ENCODE measurements at places on chromosomes 4 and X.

- no peak for DNase-seq
Measured at GRCh38 chrX:66680451-66680850, 41.6 kb upstream of the EDA2R start.

DNA sequence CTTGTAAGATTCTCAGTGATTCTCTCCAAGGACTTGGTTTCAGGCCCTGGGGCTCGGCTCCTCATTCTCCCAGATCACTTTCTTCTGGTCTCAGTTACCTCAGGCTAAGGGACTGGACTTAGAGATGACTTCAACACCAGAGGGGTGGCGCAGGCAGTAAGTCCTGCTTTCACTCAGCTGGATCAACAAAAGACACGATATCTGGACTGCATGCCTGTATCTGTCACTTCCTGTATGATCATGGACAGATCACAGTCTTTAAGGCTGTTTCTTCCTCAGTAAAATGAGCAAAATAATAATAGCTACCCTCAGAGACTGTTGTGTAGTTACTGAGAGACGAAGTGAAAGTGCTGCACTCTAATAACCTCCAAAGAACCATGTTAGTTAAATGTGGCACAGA is 19.5 kb upstream of the CXCR3 start:
- DNase-seq = no peak

DNA sequence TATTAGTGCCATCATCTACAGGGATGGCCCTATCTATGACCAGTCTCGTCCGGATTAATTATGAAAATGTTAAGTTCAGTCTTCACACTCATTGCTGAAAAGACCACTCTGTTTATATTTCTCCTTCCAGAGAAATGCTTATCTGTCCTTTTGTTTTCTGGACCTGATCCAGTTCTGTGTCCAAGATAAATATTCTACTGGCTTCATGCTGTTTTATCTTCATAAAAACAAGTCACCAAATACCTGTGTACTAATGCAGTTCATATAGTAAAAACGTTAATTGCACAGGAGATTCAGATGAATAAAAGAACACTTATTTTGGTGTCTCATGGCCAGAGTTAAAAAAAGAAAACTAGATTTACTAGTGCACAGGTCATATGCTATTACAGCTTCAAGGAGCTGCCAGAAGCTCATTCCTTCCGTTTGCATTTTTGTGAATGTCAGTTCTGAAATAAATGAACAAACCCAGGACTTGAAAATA is 17.3 kb downstream of the FNIP2 start:
- DNase-seq = no peak

- DNase-seq = no peak
Measured at GRCh38 chr4:188015025-188015940, 19.7 kb downstream of the ZFP42 start.

GRCh38 chr4:163618845-163619244 is 124.4 kb downstream of the TMA16 start:
- DNase-seq = no peak

- no peak for DNase-seq
Measured at GRCh38 chr4:174855050-174855449, 26.0 kb upstream of the GLRA3 start.

GRCh38 chr4:33111117-33111516 is 2390.9 kb downstream of the PCDH7 start:
- DNase-seq = no peak

GRCh38 chrX:106726485-106727437 is at the start of gene RNF128:
Gene RNF128 (plus strand): TSS chrX:106726701. CDS start chrX:106726914, 213 bp downstream.
- DNase-seq = no peak

DNA sequence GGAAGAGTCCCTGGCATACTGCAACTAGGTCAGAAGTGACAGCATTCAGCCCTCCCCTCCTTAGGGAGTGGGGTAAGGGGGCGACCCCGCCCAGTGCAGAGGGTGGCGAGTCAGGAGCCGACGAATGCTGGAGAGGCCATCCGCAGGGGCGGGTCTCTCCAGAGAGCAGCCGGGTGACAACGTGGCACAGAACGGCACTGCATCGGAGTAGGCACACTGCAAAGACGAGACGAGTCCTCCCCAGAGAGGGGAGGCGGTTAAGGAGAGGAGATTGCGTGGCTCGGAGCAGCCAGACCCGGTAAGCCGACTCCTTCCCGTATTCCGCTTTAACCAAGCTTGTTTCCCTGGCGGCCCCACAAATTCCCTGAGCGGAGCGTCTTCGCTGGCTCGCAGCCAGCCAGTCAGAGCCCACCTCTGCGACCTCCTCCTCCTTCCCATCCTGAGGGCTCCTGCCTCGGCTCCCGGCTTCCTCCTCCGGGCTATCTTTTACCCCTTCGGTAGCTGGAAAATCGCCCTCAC is 54.9 kb downstream of the LINC00632 start:
- no peak for DNase-seq

- DNase-seq = no peak
Measured at GRCh38 chrX:118350221-118350620, 4.3 kb downstream of the WDR44 start.

DNA sequence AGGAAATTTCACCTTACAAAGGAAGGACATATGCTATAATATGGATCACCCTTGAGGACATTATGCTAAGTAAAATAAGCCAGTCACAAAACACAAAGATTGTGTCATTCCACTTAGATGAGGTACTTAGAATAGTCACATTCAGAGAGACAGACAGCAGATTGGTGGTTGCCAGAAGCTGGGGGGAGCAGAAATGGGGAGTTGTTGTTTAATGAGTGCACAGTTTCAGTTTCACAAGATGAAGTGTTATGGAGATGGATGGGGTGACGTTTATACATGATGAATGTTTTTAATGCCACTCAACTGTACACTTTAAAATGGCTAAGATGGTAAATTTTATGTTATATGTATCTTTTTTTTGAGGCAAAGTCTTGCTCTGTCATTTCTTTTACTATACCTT is 14.8 kb upstream of the SPON2 start:
- DNase-seq = peak; percentile 32

DNA sequence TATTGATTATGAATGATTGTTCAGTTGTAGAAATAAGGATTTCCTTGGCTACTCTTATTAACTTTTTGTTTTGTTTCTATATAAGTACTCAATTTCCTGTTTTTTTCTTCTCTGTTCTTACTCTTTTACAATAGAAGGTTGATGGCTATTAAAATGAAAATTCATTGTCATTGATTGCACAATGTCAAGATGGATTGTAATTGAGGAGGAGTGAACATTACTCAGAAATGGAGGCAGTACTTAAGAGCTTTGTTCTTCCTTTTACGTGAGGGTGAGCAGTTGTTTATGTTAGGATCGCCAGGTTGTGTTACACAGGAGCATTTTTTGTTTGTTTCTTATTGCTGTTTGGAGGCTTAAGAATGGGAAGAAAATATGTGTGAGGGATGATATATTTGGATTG is 2062.4 kb downstream of the ARAP2 start:
- no peak for DNase-seq

- no peak for DNase-seq
Measured at GRCh38 chr4:7697343-7697742, 242.3 kb downstream of the AFAP1 start.

DNA sequence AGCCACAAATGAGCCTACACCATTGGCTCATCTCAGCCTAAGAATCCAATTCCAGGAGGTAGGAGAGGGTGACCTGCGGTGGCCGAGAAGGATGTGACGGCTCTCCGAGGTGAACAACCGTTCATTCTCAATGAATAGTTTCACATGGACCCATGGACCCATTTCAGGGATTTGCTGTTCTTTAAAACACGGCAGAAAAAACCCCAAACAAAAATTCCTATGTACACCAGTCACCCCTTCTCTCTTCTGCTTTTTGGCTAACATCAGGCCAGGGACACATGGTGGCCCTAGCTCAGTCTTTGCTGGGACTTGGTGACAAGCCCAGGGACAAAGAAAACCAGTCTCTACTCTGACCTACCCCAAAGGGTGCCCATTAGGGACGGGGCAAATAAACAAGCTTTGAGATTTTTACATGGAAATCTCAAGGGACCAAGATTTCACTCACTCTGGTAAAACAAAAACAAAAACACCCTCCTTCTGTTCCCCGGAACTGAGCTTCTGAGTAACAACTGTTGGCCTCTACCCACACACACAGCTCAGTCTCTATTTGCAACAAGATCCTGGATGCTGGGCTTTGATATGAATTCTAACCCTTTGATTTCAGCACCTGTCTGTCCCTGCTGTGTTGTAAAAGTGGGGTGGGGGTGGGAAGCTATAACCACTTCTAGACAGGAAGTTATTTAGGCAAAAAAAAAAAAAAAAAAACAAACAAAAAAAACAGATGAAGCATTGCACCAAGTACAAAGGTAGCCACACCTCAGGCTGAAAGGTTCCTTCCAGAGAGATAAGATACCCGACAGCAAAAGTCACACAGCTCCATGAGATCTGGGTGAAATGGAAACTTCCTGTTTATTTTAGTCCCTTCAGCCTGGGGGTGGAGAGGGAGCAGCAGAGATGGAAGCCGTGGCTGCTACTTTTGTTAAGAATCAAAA is 49.0 kb downstream of the DDX3X start:
- no peak for DNase-seq

- DNase-seq = no peak
Measured at GRCh38 chr4:53676402-53676871, 85.2 kb upstream of the LNX1 start.

- DNase-seq = no peak
Measured at GRCh38 chrX:16629909-16630308, 20.0 kb upstream of the S100G start.
